ENCODE measurements at places on chromosomes 4 and X.
A peak's percentile ranks its signal among the peaks of the same experiment; 100 is the strongest.

DNA sequence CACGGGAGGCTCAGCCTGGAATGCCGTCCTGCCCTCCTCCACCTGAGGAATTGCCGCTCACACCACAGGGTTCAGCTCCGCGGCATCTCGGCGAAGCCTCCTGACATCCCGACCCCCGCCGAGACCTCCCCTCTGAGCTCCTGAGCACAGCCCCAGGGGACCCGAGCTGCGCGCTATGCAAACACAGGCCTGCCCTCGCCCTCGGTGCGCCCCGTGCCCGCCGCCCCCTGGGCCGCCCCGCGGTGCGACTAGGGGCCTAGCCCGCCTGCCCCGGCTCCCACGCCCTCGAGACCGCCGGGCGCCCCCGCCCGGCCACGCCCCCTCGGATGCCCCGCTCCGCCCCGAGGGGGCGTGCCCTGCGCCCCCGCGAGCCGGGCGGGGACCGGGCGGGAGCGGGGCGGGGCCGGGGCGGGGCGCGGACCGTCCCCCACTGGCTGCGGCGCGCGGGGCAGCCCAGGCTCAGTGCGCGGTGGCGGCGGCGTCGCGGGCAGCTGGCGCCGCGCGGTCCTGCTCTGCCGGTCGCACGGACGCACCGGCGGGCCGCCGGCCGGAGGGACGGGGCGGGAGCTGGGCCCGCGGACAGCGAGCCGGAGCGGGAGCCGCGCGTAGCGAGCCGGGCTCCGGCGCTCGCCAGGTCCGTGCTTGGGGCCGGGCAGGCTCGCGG lies at the start of gene FGFR3:
FGFR3 (plus strand) TSS at position 462 of the 664 bp plus-strand sequence. CDS start 642 bp downstream, outside the sequence.
- H3K4me3 ChIP-seq: peak within 1 kb of the TSS; percentile 64
- peak; percentile 86 for DNase-seq
- H3K36me3 ChIP-seq: peaks cover 5% of the 10 kb centered on the region
- no peaks in the 10 kb centered on the region for H3K4me1 ChIP-seq
- H3K27me3 ChIP-seq: peaks cover 2% of the 10 kb centered on the region

DNA sequence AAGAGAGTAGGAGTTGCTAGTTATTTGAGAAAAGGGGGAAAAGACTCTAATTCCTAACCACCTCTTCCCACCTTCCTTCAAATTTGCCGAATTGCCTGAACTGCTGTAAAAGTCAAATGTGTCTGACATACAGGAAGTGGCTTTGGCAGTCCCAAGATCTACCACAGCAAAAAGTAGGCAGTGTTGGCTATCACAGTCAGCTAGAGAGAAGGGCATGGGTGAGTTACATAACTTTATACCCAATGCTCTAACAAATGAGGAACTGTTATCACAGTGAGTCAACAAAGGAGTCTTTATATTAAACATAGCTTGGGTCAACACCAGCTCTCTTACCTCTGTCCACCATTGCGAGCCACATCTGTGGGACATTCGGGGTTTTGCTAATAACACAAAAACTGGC lies 2.4 kb upstream of the MBNL3 start:
- H3K36me3 ChIP-seq: no peaks in the 10 kb centered on the region
- DNase-seq: no peak
- no peaks in the 10 kb centered on the region for H3K4me1 ChIP-seq
- H3K27me3 ChIP-seq: peaks cover 3% of the 10 kb centered on the region

GRCh38 chr4:174222266-174222872 lies 61.1 kb downstream of the FBXO8 start:
- H3K4me3 ChIP-seq: no peak overlapping the region
- no peak for DNase-seq
- no peaks in the 10 kb centered on the region for H3K36me3 ChIP-seq
- no peaks in the 10 kb centered on the region for H3K4me1 ChIP-seq
- H3K27me3 ChIP-seq: peaks cover 15% of the 10 kb centered on the region
- no peak overlapping the region for H3K27ac ChIP-seq

- no peak overlapping the region for H3K27ac ChIP-seq
- no peaks in the 10 kb centered on the region for H3K27me3 ChIP-seq
- H3K4me3 ChIP-seq: no peak overlapping the region
- peak; percentile 53 for DNase-seq
- H3K4me1 ChIP-seq: no peaks in the 10 kb centered on the region
Observed at GRCh38 chrX:22748093-22748999, 251.4 kb upstream of the DDX53 start.

DNA sequence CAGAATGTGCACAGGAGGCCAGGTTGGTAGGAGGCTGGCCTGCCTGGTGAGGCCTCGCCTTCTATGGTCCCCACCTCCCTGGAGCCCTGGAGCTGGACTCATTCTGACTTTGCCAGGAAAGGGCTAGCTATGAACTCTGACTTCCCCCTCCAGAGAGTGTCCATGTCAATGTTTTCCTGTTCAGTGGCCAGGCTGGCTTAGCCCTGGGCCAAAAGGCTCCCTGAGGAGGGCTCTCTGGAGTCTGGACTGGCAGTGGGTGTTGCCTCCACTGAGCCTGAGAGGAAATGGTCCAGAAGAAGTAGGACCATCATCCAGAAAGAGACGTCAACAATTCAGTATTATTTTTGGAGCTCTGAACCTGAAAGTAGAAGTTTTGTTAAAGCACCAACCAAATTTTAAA lies 178.7 kb downstream of the CHIC2 start:
- no peak for DNase-seq
- no peaks in the 10 kb centered on the region for H3K4me1 ChIP-seq
- no peaks in the 10 kb centered on the region for H3K27me3 ChIP-seq

- H3K4me3 ChIP-seq: peak overlapping the region; percentile 62
- H3K4me1 ChIP-seq: peaks cover 10% of the 10 kb centered on the region
- no peaks in the 10 kb centered on the region for H3K27me3 ChIP-seq
Observed at GRCh38 chr4:68271851-68272357, 26.4 kb upstream of the TMPRSS11B start.

DNA sequence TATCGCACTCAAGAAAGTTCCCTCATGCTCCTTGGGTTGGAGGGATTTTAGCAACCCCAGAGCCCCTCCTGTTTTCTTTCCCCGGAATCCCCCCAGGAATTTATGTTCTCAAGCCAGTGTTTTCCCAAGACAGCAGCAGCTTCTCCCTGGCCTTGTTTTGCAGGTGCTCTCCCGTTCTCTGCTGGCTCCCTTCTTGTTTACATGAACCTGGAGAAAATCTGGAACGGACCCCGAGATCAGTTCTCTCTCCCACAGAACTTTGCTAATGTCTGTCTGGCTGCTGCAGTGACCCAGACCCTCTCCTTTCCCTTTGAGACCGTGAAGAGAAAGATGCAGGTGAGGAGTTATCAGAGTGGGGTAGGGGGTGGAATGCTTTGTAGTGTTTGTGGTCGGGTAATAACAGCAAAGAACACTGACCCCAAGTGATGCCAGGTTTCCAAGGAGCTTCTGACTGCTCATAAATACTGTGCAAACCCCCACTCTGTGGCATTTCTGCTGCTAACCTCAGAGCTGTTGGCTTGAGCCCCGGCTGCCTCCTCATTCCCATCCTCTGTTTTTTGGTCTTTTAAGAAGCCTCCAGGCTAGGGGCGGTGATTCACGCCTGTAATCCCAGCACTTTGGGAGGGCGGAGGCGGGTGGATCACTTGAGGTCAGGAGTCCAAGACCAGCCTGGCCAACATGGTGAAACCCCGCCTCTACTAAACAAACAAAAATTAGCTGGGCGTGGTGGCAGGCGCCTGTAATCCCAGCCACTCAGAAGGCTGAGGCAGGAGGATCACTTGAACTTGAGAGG lies 11.1 kb downstream of the SLC25A43 start:
- DNase-seq: no peak
- H3K36me3 ChIP-seq: peaks cover 21% of the 10 kb centered on the region
- no peaks in the 10 kb centered on the region for H3K4me1 ChIP-seq
- no peak overlapping the region for H3K4me3 ChIP-seq
- H3K27me3 ChIP-seq: no peaks in the 10 kb centered on the region

DNA sequence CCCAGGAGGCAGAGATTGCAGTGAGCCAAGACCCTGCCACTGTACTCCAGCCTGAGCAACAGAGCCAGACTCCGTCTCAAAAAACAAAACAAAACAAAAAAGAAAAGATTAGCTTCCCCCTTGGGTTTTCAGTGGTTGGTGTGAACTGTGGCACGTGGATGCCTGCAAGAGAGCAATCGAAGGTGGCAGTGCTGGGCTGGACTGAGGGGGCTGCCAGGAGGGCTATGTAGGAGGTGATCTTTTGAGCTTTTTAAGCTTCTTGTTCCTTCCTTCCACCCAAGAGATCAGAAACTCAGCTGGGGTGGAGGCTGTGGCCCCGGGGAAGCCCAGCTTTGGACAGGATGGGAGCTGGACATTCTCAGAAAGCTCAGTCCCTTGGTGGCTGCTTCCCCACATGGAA lies 49.6 kb downstream of the PRPS1 start:
- H3K27ac ChIP-seq: no peak overlapping the region
- no peak for DNase-seq
- H3K36me3 ChIP-seq: no peaks in the 10 kb centered on the region
- no peaks in the 10 kb centered on the region for H3K27me3 ChIP-seq

- no peaks in the 10 kb centered on the region for H3K4me1 ChIP-seq
- H3K36me3 ChIP-seq: peaks cover 15% of the 10 kb centered on the region
- H3K27me3 ChIP-seq: no peaks in the 10 kb centered on the region
- no peak for DNase-seq
Observed at GRCh38 chrX:154381271-154381670, 2.2 kb downstream of the EMD start.

DNA sequence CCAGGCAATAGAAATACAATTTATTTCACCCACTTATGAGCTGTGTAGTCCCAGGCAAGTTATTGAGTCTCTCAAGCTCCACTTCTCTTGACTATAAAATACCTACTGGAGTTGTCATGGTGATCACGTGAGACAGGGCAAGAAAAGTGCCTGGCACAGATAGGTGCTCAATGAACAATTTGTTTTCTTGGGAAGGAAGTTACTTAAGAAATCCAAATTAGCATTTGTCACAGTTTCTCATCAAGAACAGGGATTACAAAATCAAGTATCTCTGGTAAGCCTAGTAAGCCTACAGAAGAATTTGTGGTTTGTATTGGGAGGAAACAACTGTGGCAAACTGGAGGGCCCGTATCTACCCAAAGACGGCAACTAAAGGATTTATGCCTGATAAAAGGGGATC lies 37.5 kb upstream of the RASGEF1B start:
- peaks cover 3% of the 10 kb centered on the region for H3K4me1 ChIP-seq
- H3K27ac ChIP-seq: no peak overlapping the region
- H3K36me3 ChIP-seq: no peaks in the 10 kb centered on the region
- no peak for DNase-seq
- no peak overlapping the region for H3K4me3 ChIP-seq

- no peak for DNase-seq
- no peaks in the 10 kb centered on the region for H3K4me1 ChIP-seq
- no peaks in the 10 kb centered on the region for H3K36me3 ChIP-seq
- no peak within 1 kb of the TSS for H3K4me3 ChIP-seq
Observed at GRCh38 chr4:69096111-69096656, at the start of gene UGT2B7. UGT2B7 (plus strand) TSS chr4:69096474; CDS start chr4:69096521, 47 bp downstream.

DNA sequence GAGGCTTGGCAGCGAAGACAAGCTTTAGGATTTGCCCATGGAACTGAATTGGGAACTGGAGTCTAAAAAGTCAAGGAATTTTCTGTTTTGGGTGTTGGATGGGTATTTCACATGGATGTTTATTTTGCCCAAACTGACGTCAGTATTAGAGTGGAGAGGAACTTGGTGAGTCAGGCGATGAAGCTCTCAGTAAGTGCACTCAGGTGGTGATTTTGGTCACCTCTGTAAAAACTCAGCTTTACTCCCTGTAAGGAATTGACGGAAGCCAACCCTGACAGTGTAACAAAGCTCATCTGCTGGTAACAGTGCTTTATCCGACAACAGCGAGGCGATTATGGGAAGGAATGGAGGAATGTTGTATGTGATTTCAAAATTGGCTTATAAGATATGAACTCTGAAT lies 77.0 kb upstream of the PGRMC2 start:
- peaks cover 6% of the 10 kb centered on the region for H3K4me1 ChIP-seq
- peaks cover 11% of the 10 kb centered on the region for H3K36me3 ChIP-seq
- no peak for DNase-seq
- no peaks in the 10 kb centered on the region for H3K27me3 ChIP-seq
- no peak overlapping the region for H3K4me3 ChIP-seq
- H3K27ac ChIP-seq: no peak overlapping the region

- no peaks in the 10 kb centered on the region for H3K4me1 ChIP-seq
- no peaks in the 10 kb centered on the region for H3K27me3 ChIP-seq
- peak within 1 kb of the TSS; percentile 91 for H3K4me3 ChIP-seq
- no peaks in the 10 kb centered on the region for H3K36me3 ChIP-seq
- DNase-seq: peak; percentile 96
Observed at GRCh38 chr4:176195184-176195978, at the start of gene SPATA4. SPATA4 (minus strand) TSS chr4:176195585; CDS start chr4:176195562, 23 bp downstream.

- DNase-seq: no peak
- no peak overlapping the region for H3K27ac ChIP-seq
- no peaks in the 10 kb centered on the region for H3K27me3 ChIP-seq
- no peak overlapping the region for H3K4me3 ChIP-seq
- no peaks in the 10 kb centered on the region for H3K36me3 ChIP-seq
Observed at GRCh38 chrX:8306291-8306925, 135.3 kb upstream of the VCX2 start.

DNA sequence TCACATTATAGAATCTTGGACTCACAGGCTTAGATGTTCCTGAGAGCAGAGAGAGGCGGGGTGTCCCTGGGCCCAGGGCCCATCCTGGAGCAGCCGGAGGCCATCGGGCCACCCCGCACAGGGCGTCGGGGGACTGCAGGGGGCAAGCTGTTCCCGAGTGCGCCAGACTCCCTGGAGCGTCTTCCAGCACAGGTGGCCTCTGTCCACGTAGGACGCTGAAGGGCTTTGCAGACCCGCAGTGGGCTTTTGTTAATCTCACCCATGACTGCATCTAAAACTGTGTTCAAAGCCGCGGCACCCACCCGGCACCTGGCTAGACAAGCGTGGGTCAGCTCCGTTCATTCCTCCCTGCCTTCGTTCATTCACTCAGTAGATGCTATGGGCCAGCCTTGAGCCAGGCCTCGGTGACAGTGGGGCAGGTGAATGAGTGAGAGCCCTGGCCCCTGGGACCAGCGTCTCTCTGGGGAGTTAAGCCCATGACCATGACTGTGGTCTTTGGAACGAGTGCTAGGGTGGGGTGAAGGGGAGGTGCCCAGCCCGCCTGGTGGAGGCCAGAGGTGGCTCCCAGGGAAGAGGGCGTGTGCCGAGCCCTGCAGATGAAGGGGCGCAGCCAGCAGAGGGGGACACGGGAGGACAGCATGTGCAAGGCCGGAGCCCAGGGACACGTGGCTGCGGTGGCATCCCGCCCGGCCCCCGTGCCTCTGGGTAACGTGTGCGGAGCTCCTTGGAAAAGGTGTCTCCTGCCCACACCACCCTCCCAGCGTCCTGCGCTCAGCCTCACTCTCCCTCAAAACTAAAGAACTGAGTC lies 98.3 kb downstream of the HMX1 start:
- H3K27me3 ChIP-seq: peaks cover 1% of the 10 kb centered on the region
- H3K27ac ChIP-seq: no peak overlapping the region
- DNase-seq: no peak

DNA sequence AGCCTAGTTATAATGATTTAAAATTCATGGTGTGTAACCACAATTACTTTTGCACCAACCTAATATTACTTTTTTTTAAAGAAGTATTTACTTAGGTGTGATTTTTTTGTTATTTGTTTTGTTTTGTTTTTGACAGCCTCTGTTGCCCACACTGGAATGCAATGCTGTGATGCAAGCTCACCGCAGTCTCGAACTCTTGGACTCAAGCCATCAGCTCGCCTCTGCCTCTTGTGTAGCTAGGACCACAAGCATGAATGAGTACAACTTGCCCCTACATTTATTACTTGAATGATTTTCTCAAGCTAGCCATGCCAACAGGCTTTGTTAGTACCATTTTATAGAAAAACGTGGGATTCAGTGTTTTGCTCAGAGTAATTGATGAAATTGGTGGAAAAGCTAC lies 488.8 kb upstream of the CPEB2 start:
- no peaks in the 10 kb centered on the region for H3K36me3 ChIP-seq
- no peaks in the 10 kb centered on the region for H3K27me3 ChIP-seq
- no peak for DNase-seq

GRCh38 chrX:46627062-46627461 lies 53.5 kb downstream of the CHST7 start:
- no peak overlapping the region for H3K27ac ChIP-seq
- no peak overlapping the region for H3K4me3 ChIP-seq
- DNase-seq: no peak
- peaks cover 4% of the 10 kb centered on the region for H3K4me1 ChIP-seq
- peaks cover 40% of the 10 kb centered on the region for H3K36me3 ChIP-seq
- H3K27me3 ChIP-seq: no peaks in the 10 kb centered on the region

Measured in H9 (cell line).